ENCODE measurements at places on chromosomes 7 and 10.

DNA sequence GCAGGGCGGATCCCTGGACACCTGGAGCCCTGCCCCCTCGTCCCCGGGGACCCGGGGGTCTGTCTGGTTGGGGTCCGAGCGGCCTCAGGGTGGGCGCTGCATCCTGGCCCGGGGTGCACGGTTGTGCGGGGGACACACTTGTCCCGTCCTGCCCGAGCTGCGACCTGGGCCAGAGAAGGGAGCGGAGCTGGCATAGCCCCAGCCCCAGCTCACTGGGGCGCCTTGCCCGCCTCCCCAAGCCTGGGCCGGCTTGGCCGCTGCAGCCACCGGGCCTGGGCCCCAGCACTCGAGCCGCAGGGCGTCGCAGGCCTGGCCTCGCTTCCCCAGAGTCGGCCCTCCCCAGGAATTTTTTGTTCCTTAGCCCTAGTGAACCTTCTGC, 54.5 kb downstream of the GLRX3 start:
- DNase-seq = no peak

- no peak for DNase-seq
These were observed 26.1 kb downstream of the SHTN1 start for GRCh38 chr10:116978901-116979300.

DNA sequence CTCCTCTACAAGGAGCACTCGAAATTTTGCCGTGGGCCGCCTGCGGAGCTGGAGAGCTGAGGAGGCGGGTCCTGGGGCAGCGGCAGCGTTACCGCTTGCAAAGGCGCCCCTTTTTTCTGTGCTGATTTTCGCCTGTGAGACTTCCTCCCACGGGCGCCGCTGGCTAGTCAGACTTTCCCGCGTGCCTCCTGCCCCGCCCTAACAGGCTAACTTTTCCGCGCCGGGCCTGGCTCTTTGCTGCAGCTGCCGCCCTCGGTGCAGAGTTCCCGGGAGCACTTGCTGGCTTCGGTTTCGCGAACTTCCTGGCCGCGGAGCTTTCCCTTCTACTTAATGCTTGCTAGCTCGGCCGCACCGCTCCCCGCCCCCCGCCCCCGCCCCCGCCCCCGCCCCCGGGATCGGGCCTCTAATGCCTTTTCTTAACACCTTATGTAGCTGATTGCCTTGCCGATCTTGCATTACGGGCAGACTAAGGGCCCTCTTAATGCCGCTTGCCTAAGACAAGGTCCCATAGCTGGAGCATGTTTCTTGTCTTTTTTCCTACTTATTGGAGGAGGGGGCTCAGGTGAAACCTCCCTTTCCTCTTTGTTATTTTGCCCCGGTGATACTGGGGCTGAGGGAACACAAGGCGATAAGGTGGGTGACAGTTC, 37.9 kb upstream of the RASGEF1A start:
- peak; percentile 53 for DNase-seq

GRCh38 chr7:108118959-108119358, 11.2 kb downstream of the LAMB4 start:
- DNase-seq = no peak

DNA sequence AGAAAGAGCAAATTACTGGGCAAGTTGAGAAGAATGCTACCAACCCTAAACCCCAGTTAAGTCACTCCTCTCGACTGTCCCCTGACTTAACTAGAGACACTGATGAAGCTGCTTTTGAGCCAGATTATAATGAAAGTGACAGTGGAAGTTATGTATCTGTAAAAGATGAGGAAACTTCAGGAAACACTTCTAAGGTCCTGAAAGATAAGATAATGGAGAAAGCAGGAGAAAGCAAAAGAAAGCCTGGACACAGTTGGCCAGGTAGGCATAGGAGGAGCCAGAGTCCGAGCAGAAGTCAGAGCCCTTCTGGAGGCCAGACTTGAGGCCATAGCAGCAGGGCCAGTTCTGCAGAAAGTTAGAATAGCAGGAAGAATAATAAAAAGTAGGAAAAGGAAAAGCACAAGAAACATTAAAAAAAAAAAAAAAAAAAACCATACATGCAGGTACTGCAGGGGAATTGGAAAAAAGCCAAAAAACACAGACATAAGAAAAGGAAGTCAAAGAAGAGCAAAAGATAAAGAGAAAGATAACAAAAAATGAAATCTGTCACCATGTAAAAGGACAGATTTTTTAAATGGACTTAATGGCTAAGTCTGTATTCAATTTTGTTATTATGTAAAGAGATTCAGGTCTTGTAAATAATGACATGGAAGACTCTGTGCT, 101.0 kb upstream of the KCNMA1 start:
- no peak for DNase-seq

DNA sequence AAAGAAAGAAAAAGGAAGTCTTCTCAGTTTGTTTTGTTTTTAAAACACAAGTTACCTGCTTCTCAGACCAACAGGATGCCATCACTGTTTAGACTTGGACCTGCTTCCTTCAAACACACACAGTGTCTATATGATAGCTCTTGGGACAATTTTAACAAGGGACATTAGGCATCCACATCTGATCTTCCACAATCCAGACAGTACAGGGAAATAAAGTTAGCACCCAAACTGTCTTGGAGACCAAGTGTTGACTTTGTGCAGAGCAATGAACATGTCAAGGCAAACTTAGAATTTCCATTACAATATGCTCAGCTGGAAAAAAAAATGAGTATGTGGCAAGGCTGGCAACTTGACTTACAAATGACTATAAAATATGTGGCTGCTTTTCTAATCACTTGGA, 80.9 kb downstream of the SGMS1 start:
- no peak for DNase-seq

DNA sequence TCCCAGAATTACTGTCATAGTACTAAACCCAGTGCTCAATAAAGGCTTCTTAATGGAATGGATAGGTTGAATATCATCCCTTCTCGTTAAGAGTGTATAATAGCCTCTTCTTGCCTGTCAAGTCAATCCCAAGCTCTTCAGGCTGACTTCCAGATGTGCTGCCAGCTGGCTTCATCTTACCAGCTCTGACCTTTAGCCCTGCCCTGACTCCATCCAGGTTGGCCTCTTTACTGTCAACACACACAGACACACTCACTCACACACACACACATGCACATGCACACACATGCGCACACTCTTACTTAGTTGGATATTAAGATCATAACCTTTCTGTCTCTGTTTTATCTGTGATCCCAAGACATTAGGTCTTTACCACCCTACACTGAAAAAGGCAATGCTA, 49.1 kb downstream of the ASB4 start:
- DNase-seq = no peak

GRCh38 chr10:78921895-78922294, 146.9 kb upstream of the ZMIZ1 start:
- DNase-seq = no peak

DNA sequence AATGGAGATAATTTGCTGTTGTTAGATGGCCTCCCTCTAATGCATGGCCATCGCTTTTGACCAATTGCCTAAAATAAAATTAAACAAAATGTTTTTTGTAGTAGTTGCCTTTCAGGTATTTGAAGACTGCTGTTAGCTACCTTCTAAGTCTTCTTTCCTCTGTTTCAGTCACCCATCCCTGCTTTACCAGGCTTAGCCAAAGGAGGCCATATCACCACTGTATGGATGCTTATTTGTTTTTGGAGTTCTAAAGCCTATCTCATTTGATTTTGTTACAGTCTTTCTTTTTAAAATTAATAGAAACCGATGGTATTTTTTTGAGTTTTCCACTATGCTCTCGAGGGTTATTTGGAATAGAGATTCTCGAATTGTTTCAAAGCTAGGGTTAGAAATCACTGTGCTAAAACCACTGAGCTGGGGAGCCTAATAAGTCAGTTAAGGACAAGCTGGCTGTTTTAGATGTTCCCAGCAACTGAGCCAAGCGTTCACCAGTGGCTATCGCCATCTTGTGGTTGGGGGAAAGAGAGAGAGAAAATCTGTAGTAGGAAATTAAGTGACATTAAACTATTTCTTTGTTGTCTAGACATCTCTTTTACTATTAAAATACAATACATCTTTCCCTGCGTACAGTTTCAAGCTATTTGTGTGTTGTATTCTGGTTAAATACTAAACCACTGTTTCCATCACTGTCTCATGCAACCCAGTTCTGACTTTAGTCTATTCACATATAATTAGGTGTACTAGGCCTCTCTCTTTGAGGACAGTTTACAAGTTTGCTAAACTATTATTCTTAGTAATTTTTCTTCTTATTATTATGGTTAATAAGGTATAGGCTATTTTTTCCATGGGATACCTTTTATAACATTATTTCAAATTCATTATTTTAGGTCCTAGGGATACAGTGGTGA, 52.2 kb downstream of the GPR158 start:
- peak; percentile 29 for DNase-seq

DNA sequence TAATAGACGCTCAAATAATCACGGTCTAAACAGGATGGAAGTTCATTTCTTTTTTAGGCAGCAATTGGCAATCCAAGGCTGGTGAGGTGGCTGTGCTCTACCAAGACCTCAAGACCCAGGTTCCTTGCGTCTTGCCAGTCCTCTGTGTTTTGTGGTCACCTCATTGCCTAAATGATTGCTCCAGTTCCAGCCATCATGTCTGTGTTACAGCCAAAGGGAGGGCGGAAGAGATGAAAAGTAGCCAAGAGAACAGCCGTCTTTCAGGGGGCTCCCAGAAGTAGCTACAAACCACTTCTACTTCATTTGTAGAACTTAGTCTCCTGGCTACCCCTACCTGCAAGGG, 19.2 kb upstream of the C10orf67 start:
- DNase-seq = no peak

DNA sequence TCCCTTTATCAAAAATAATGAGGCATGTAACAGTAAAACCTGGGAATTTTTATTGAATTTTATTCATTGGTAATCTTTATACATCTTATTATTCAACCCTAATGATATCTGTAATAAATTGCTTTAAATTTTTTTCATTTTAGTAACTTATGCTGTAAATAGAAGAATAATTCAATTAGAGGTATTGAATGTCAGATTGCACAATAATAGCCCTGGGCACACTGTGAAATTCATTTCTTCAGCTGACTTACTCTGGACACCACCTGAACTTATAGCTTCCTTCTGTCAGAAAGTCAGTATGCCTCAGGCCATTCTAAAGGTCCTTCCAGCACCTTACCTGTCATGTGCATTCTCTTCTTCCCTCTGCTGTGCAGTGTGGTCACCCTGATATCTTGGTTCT, 59.2 kb downstream of the ADAM22 start:
- DNase-seq = no peak

DNA sequence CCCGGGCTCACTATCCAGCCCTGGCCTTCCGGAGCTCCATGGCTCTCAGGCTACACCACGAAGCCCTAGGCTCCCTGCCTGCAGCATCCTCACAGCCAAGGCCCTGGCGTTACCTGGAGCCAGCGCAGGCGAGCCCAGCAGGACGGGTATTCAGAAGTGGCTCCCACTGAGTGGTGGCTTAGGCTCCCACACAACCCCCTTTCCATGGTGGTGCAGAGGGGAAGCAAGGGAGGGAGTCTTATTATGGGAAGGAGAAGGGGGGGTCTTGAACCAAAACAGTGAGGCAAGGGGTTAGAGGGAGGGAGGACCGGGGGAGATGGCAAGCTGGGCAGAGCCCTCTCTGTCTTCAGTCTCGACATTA, 29.6 kb upstream of the NDST2 start:
- no peak for DNase-seq

- no peak for DNase-seq
These were observed 7.7 kb downstream of the PON2 start for GRCh38 chr7:95427166-95427565.

DNA sequence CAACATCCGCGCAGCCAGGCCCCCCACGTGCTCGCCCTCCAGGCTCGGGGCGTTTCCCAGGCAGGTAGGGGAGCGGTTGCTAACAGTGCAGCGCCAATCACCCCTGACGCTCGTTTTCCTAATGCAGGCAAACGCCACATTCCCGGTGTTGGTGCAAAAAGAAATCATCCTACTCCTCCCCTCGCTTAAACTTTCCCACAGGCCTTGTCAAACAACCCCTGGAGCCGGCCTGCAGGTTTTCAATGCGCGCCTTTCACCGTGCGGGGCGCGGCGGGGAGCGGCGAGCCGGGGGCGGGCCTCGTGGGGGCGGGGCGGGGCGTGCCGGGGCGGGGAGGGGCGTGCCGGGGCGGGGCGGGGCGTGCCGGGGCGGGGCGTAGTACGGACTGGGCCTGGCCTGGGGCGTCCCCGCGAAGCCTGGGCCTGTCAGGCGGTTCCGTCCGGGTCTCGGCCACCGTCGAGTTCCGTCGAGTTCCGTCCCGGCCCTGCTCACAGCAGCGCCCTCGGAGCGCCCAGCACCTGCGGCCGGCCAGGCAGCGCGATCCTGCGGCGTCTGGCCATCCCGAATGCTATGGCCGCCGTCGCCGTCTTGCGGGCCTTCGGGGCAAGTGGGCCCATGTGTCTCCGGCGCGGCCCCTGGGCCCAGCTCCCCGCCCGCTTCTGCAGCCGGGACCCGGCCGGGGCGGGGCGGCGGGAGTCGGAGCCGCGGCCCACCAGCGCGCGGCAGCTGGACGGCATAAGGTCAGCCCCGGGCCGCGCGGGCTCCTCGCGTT, at the start of gene ECHDC3:
Gene ECHDC3 (plus strand): TSS at position 374 of the 770 bp plus-strand sequence. CDS start 195 bp downstream, at position 569.
- DNase-seq = peak; percentile 43

- DNase-seq = no peak
These were observed 128.0 kb upstream of the MTPN start for GRCh38 chr7:136105191-136105590.

DNA sequence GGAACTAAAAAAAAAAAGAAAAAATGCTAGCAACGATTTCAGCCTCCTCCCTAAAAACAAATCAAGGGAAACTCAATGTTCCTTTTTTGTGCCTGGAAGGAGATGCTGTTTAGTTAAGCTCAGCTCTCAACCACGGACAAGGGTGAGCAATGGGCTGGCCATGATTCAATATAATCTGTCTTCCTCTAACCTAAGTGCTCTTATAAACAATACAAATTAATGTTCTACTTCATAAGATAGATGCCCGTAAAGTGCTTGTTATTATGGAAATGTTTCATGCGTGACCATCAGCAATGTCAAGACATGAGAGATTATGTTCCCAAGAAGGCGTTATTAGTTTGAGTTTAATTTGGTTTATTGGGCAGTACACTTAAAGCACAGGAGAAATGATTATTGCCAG, 320.3 kb downstream of the SFMBT2 start:
- no peak for DNase-seq

DNA sequence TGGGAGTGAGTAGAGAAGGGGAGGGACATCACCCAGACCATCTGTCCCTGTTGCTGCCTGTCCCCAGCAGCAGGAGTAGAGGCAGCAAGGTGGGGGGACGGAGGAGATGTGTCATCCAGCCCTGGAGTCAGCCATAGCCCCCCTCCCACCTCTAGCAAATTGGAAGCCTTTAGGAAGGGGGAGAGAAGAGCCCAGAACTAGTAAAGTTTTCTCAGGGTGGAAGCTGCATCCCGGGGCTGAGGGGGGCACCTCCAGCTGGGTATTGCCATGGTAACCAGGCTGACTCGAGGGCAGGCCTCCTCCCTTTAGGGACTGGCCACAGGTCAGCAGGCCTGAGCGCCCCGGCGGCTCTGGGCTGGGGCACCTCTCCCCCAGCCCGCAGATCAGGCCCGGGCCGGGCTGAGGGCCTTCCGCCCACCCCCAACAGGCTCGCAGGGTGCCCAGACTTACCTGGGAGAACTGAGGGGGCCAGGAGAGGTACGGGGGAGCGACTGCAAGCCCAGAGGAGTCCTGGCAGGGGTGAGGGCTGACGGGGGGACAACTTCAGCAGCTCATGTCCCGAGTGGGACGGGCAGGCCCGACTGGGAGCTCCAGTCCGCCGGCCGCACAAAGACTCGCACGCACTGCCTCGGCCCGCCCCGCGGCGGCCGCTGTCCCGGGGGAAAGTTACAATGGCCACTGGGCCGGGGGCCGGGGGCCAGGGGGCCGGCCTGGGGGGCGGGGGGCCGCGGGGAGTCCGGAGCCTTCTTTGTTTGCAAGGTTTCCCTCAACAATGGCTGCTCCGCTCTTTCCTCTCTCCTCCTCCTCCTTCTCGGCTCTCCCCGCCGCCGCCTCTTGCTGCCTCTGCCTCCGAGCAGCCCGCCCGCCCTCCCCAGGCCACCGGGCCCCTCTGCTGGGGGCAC, 6.0 kb downstream of the LDB1 start:
- peak; percentile 35 for DNase-seq
